HS-5 (cell line): ENCODE measurements at places on chromosomes 5 and 9.

- no peak for DNase-seq
Observed at GRCh38 chr9:75051285-75051684, 23.2 kb upstream of the CARNMT1 start.

DNA sequence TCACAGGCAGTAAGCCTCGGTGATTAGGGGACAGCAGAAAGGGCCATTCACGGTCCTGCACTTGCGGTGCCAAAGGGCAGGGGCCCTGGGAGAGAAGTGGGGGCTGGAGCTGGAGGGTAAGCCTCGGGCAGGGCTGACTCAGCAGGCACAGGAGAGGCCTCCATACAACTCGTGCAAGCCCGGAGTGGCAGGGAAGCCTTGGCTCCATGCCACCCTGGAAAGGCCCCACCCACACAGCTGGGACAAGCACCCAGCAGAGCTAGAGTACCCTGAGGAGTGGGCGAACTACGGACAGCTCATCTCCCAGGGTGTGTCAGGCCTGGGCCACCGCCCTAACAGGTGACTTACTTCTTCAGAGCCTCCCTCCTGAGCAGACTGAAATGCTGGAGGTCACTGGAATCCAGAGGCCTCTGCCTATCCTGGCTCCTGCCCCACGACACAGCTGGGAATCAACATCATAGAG, 5.6 kb upstream of the CAMK2A start:
- DNase-seq, result no peak

- DNase-seq, result no peak
Observed at GRCh38 chr9:135409286-135410200, 70.0 kb upstream of the PPP1R26 start.

GRCh38 chr9:134619448-134619982, 22.1 kb upstream of the COL5A1 start:
- no peak for DNase-seq

DNA sequence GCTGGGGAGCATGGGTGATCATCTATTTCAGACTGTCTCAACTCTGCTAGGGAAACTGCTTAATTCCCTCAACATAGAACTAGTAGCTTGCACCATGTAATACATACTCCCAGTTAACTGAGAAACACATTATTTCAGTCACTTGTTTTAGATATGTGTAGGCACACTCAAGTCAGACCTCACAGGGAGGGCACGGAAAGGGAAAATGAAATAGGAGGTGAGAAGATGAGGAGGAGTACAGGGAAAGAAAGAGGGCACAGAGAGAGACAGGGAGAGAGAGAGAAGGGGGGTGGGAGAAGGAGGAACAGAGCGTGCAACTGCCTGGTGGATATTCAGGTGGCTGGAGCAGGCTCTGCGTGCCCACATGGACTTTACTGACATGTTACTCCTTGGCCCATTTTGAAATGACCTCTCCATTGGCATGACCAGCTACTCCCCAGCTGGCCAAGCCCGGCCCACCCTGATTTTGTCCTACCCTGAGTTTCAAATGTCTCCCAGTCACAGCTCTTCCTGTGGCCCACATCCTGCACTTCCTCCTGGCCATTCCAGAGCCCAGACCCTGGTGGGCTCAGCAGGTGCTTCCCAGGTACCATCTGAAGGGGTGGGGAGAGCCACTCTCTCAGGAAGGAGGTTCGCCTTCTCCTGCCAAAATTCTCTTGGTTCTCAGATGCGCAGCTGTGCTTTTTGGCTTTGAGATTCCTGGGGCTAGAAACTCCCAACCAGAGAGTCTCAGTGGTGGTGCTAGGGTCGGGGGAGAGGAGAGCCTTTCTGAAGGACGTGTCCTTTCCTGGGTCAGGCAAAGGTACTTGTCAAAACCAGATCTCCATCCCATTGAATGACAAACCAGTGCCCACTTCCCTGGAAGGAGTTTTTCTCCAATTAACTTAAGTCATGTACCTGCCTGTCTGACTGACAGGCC, 229.4 kb downstream of the FSTL4 start:
- no peak for DNase-seq

DNA sequence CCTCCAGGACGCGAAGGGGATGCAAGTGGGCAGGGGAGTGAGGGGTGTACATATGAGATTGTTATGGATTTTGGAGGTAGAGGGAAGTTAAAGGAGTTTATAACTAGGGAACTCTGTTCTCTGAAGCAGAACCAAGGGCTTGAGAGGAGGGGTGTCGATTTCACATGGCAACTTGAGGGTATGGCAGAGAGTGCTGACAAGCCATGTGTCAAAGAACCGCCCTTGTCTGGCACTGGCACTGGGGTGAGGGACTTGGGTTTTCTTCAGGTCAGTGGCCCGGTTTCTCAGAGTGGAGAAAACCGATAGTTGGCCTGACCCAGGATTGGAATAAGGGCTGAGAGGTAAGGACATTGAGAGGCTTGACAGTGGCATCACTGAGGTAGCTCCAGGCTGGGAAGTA, 47.7 kb upstream of the TESK1 start:
- no peak for DNase-seq

DNA sequence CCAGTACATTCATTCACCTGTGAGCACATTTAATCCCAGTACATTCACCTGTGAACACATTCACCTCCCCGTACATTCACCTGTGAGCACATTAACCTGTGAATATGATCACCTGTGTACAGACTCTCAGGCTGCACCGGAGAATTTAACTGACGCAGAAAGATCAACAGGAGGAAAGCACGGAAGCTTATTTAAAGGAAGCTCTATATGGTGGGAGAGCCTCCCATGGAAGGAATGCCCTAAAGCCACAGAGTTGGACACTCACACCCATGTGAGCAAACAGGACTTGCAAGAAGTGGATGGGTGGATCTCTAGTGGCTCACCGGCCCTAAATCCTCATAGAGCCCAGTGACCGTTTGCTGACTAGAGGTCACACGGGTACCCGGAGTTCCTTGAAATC, 38.2 kb downstream of the TRIP13 start:
- no peak for DNase-seq

DNA sequence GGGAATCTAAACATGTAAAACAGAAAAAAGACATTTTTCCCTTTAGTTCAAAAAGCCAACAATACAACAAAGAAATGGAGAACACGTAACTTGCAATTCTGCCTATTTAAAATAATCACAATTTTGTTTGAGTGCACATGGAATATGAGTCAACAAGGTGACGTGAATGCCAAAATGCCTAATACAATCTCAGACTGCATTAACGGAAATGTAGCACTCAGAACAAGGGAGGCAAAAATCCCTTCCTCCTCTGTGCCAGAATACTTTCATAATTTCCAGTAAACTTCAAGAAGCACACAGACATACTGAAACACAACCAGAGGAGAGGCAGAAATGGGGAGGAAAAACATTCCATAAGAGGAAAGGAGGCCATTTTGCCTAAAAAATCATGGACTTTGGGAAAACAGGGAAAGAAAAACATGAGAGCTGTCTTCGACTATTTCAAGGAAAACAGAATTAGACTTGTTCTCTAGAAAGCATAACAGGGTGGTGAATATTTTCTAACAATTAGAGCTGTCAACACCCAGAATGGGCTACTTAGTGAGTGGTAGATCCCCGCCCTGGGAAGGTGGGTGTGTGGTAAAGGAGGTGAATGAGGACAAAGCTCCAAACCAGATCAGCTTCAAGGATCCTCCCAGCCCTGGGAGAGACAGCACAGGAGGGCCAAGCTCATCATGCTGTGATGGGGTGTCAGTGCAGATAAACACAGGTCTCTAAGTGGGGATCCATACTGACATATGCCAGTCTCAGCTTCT, 48.2 kb downstream of the ABCA1 start:
- no peak for DNase-seq

DNA sequence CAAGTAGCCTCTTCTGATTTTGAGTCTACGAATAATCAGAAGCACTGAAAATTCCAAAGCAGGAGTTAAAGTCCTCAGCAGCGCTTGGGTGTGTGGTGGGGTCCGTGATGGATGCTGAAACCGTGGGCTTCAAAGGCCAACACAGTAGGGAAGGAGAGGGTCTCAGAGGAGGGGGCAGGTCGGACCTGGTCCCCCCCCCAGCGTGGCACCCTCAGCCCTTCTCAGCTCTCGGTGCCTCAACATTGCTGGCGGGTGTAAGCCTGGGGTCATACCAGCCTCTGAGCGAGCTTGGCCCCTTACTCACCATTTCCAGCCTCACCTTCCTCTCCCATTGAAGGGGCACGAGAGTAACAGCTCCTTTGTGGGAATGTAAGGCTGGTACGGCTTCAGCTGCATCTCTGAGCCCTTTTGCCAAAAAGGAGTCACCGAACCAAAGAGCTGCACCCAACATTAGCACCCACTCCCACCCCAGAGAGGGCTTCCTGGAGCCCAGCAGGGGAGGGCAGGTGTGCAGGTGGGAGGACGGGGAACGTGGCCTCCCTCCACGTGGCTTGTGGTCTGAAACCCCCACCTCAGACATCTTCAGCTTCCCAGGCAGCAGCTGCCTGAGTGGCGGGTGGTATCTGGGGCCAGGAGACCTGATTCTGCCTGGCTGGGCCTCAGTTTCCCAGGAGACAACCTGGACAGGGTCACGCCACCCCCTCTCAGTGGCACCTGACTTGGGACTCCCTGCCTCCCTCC, 6.7 kb upstream of the LCN1 start:
- no peak for DNase-seq

GRCh38 chr5:106843812-106844416, 826.8 kb downstream of the EFNA5 start:
- DNase-seq, result no peak

DNA sequence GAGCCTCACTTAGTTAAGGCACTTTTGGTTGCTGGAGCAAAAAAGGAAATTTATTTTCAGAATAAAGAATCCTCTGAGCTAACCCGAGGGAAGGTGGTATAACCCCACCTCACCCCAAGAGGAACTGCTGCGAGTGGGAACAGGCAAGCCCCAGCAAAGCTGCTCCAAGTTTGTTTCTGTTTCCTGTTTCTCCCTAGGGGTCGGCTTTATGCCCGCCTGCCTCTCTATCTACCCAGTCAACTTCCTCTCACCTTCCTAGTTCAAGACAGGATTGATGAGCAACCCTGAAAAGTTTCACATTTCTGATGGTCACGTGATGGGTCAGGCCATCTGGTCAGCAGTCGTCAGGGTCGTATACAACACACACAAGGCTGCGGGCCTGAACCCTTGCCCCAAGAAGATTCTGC, 31.1 kb downstream of the TRIO start:
- DNase-seq, result no peak

DNA sequence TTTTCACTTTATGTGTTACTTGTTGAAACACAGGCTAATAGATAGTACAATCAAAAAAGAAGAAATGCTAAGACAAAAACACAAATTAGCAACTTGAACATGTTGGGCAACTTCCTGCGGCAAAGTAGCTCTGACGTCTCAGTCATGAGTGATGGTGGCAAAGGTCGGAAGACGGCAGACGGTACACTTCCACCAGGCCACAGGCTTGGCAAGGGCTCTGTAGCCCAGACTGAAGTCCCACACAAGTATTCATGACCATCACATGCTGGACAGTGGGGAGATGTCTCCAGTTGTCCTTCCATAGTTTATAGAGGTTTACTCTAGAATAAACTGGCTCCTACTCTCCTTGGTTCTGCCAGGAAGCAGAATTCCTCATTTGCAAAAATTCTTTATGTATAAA, 831.3 kb downstream of the MTRR start:
- no peak for DNase-seq
